ENCODE measurements at places on chromosomes 2 and 18.

- DNase-seq: peak; percentile 60
Observed at GRCh38 chr2:189751080-189751658, 11.4 kb downstream of the OSGEPL1 start.

- no peak for DNase-seq
Observed at GRCh38 chr18:65938592-65939372, 188.0 kb downstream of the CDH7 start.

GRCh38 chr18:78448106-78448505 is 531.5 kb upstream of the SALL3 start:
- no peak for DNase-seq

DNA sequence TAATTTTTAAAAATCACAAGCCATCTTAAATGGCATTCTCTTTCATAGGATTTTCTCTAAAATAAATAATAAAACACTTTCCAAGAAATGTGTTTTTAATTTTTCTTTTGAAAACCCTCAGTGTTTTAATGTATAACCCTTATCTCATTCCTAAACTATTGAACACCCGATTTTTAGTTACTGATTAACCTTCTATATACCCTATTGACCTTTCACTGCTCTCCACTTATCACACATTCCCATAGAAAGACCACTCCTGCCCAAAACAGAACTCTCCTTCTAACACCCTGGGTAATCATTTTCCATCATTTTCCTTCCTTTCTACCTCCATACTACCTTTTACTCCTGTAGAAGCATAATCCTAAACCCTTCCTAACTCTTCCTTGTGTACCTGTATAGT is 102.4 kb downstream of the EPC2 start:
- DNase-seq: no peak

- no peak for DNase-seq
Observed at GRCh38 chr2:68907232-68907919, 36.2 kb upstream of the BMP10 start.

- no peak for DNase-seq
Observed at GRCh38 chr18:41052625-41053024, 902.4 kb upstream of the PIK3C3 start.

GRCh38 chr2:172210599-172210998 is 107.9 kb upstream of the DLX2 start:
- DNase-seq: no peak

DNA sequence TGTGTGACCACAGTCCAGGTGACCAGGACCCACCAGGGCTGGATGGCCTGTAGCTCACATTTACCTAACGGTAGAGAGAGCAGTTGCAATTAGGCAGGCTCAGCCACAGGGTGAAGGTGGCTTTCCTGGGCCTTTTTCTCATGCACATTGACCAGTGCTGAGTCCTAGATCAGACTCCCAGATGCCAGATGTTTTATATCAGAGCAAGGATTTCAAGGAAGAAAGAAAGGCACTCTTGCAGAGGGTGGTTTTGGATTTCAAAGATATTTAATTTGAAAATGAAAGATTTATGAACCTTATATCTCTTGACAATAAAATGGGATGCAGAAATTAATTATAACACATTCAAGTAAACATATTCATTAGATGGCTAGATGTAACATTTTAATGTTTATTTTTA is 694.2 kb upstream of the GYPC start:
- no peak for DNase-seq

DNA sequence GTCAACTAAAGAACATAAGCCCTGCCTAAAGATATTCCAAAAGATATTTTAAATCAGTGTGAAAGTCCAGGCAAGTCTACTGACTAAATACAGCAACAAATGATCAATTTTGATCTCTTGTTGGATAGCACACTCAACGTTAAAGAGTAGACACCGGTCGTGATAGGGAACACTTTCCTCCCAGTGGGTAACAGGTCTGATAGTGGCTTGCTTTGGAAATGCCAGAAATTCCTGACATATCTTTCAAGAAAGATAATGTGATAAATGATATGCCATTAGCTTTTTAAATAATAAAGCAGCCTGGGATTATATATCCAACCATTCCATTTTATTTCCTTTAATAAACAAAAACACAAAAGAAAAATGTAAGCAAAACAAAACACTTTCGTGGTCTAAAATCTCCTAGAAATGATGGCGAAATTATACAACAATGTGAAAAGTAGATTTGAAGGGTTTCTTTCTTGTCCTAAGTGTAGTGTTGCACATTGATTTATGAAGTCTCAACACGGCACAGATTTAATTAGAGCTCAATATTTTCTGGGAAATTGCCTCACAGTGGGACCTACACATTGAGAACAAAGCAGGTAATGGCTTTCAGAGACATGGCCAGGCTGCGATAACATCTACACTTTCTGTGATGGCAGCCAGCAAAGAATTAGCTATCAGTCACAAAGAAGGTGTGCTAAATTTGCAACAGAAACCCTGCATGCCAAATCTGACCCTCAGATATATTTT is 158.6 kb downstream of the PPP1R1C start:
- DNase-seq: no peak

- no peak for DNase-seq
Observed at GRCh38 chr2:176115883-176116813, at the start of gene HOXD10. Gene HOXD10 (plus strand): TSS chr2:176116778. CDS start chr2:176116834, 56 bp downstream.

DNA sequence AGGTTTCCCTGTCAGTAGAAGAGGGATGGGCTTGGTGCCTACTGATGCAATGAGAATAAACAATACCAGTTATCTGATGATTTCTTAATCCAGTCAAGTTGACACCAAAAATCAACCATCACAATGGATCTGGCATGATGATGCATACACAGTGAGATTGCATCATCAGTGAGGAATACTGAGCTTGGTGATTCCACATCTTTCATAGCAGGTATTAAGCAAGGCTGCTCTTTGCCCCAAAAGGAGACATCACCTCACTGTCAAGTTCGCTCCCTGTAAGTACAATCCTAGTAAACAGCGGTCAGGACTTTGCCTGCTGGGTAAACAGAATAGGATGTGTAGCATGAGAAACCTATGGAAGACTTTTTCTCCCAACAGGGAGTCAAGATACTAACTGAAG is 282.7 kb upstream of the CDH2 start:
- DNase-seq: no peak

DNA sequence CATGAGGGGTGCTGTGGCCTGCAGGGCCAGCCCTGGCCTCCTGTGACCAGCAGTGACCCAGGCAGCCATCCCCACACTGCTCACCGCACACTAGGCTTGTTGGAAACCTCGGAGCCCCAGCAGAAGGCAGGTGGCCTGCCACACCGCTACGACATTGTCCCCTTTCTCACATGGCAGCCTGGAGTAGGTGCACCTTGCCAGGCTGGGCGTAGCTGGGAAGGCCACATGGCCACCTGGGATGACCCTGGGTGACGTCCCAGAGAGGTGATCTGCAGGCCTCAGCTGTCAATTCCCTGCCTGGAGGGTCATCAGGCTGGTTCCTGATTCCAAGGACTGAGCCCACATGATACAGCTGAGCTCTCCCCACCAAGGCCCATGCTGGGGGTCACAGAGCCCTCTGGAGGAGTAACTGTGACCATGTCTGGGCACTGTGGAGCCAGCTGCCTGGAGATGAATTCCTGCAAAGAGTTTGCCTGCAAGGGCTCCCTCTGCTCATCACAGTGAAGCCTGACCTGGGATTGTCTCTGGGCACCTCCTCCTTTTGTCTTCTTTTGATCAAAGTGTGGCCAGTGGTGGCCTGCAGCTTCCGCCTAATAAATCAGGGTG is 119.6 kb upstream of the OTOS start:
- no peak for DNase-seq

DNA sequence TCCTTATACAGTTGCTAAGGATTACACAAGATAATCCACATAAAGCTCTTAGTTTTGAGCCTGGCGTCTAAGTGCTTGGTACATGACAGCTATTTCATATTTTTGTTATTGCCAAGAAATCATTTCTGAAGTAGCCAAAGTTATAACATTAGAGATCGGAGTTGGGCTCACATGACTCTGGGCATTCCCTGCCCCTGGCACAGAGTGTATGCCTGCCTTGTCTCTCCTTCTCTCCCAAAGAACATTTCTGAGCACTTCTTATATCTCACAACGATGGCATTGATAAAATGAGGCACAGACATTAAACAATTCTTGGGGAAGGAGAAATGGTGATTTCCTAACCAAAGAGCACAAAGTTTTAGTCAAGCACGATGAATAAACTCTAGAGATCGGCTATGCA is 87.7 kb upstream of the DDX18 start:
- DNase-seq: no peak

- no peak for DNase-seq
Observed at GRCh38 chr2:189254268-189254883, 74.8 kb upstream of the COL5A2 start.
